Motor neuron (in vitro differentiated cells): ENCODE measurements at places on chromosomes 7 and 10. TPM values are rescaled to one million over a fixed set of nuclear protein-coding genes. Genes with fewer than 3 reads are reported as not detected.
A peak's percentile ranks its signal among the peaks of the same experiment; 100 is the strongest.

GPNMB gene
- 1.6 and 2.1 TPM in 2 replicates for total RNA-seq

GRCh38 chr10:130234171-130234965, 98.2 kb downstream of the GLRX3 start:
- ATAC-seq: no peak

- peak; percentile 27 for ATAC-seq
Observed at GRCh38 chr7:48207155-48207675, 36.0 kb downstream of the ABCA13 start.

SLC18A2 gene
- 0.11 and 0.15 TPM in 2 replicates for total RNA-seq

- peak; percentile 79 for ATAC-seq
Observed at GRCh38 chr10:132387764-132388210, 9.2 kb upstream of the PWWP2B start.

DNA sequence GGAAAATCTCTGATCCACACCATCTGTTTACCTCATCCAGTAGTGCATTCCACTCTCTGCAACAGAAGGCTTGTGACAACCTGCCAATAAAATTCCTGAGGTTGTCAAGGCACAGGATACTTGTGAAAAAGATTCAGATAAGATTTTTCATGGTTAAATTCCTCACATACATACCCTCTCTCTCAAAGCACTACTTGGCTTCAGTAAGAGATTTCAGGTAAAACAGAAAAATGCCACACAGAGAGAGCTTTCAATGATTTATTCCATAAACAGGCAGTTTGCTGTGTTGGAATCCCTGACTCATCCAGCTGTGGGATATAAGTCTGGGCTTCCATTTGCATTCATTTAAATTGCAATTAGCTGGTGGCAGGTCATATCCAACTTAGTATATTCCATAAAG, 99.7 kb upstream of the CAV2 start:
- ATAC-seq: peak; percentile 89

- ATAC-seq: no peak
Observed at GRCh38 chr10:30991647-30992011, 40.0 kb downstream of the ZNF438 start.

INSYN2A gene
- 11.3 and 12.4 TPM in 2 replicates for total RNA-seq

DNA sequence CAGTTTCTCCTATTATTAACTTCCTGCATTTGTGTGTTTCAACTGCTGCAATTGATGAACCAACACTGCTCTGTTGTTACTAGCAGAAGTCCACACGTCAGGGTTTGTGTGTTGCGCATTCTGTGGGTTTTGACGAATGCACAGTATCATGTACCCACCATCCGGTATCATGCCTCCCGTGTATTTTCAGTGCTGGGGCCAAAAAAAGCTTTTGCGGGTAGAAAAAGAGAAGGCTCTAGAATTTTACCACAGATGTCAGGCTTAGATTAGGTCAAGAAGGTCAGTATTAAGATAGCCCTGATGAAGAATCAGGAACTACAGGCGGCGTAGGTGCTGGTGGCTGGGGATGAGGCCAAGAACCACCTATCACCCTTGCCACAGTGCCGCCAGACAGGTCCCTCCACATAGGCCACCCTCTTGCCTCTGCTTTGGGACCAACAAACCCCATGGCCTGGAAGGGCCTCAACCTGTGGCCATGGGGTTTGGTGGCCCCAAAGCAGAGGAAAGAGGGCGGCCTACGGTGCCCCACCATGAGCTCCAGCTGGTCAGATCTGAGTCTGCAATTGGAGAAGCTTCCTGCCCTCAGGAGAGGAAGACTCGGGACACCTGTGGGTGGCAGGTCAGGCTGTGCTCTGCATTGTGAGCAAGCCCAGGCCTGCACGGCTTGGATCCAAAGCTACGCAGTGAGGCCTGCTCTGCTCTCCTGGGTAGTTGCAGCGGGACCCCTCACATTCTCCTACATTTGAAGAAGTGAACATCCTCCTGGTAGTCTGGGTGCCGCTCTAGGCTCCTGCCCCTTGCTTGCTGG, 71.9 kb downstream of the MKI67 start:
- no peak for ATAC-seq

GRCh38 chr7:39433550-39433949, 132.7 kb upstream of the YAE1 start:
- no peak for ATAC-seq

DNA sequence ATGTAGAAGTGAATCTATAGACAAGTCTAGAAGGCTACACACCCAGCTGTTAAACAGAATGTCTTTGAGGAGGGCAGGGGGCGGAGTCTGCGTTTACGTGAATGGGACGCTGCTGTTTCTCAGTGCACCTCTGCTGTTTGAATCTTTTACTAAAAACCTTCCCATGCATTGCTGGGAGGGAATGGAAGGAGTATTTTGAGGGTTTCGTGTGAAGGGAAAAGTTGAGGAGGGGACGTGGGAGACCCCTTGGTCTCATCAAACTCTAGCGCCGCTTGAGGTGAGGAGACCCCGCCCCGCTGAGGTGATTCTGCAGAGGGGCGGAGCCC, 492 bp upstream of the VCL start:
- ATAC-seq: peak; percentile 15

GRCh38 chr10:124648738-124649137, 95.4 kb downstream of the FAM53B start:
- peak; percentile 73 for ATAC-seq

- ATAC-seq: no peak
Observed at GRCh38 chr10:31121757-31122577, 90.3 kb upstream of the ZNF438 start.

DNA sequence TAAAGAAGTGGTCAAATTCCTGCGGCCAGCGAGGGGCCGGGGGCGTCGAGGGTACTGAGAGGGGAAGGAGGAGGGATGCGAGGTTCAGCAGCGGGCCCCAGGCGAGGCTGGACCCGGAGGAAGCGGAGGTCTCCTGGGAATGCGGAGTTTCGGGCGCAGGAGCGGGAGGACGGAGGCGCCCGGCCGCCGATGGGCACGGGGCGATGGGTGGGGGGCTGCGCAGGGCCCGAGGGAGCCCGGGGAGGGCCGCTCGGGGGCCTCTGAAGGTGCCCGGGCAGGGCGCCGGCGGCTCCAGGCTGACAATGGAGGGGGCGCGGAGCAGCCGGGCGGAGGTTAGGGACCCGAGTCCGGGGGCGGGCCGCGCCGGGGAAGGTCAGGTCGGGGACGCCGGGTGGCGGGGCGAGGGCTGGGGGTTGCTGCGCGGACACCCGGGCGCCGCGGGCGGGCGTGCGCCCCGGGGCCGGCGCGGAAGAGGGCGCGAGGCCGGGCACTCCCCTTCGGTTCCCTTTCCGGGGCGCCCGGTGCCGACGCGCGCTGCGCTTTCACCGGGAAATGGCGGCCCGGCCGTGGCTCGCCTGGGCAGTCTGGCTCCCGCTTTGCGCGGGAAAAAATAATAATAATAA, 683 bp downstream of the MACROH2A2 start:
- peak; percentile 38 for ATAC-seq

DNA sequence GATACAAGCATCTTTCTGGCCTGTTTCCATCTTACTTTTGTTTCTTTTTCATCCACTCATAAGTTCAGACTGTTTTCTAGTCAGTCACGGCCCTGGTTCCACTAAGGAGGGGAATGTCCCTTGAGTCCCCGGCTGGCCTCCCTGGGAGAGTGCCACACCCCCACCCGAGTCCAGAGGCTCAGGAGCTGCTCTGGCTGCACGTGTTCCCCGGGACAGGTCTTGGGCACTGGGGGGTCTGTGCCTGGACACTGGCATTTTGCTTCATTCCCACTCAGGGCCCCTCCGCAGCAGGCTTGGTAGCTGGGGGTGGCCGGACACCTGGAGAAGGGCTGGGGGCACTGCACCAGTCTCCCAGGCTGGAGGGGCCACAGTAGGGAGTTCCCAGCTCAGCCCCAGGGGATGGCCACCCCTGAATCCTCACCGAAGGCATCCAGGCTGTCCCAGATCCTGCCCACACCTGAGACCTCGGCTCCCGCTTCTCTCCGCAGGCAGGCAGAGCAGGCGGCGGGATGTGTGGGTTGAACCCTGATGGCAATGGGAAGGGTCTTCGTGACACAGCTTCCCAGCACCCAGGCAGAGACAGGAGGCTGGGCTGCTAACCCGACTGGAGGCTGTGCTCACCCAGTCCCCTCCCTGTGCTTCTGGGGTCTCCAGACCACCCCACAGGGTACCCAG, 92.3 kb downstream of the BMS1 start:
- ATAC-seq: no peak

STEAP4 gene
- 0.21 and 0.26 TPM in 2 replicates for total RNA-seq
